ENCODE measurements at places on chromosomes 6 and 20.

DNA sequence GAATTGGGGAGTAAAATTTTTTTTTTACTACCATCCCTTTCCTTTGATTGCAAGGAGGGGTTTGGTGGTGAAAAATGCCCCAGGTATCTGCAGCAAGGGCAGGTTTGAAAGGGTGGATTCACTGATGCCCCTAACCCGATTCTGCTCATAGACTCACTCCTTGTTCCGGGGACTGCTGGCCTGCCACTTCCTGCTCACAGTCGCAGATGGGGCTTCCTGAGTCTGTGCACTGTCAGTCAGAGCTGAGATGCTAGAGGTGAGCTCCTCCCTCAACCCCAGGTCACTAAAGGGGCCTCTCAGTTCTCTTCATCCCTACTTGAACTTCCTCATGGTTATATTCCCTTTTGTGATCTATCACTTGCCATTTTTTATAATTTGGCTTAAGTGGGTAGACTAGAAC, 357.9 kb downstream of the FARS2 start:
- DNase-seq = peak; percentile 73

DNA sequence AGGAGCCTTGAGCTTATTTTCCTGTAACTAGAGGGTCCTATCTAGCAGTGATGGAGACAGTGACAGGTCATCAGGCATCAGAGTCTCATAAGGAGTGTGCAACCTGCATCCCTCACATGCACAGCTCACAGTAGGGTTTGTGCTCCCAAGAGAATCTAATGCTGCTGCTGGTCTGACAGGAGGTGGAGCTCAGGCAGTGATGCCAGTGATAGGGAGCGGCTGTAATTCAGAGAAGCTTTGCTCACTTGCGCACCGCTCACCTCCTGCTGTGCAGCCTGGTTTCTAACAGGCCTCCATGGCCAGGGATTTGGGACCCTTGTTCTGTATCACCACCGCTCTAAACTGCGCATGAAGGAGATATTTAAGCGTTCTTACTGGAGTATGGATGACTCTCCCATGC, 5.3 kb downstream of the KIF25 start:
- DNase-seq = no peak

DNA sequence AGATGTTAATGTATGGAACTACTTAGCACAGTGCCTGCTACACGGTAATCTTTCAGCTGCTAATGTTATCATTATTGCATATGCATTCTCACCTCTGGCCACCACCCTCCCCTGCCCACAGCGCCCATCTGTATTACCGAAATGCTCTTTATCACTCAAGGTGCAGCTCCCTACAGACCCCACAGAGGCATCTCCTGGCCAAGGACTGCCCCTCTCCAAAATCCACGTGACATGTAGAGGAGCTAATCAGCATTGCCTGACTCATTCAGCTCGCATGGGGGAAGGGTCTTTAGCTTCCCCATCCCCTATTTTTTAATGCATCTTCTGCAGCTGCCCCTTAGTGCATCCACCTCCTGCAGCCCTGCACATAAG, 41.8 kb downstream of the SLC22A23 start:
- no peak for DNase-seq

DNA sequence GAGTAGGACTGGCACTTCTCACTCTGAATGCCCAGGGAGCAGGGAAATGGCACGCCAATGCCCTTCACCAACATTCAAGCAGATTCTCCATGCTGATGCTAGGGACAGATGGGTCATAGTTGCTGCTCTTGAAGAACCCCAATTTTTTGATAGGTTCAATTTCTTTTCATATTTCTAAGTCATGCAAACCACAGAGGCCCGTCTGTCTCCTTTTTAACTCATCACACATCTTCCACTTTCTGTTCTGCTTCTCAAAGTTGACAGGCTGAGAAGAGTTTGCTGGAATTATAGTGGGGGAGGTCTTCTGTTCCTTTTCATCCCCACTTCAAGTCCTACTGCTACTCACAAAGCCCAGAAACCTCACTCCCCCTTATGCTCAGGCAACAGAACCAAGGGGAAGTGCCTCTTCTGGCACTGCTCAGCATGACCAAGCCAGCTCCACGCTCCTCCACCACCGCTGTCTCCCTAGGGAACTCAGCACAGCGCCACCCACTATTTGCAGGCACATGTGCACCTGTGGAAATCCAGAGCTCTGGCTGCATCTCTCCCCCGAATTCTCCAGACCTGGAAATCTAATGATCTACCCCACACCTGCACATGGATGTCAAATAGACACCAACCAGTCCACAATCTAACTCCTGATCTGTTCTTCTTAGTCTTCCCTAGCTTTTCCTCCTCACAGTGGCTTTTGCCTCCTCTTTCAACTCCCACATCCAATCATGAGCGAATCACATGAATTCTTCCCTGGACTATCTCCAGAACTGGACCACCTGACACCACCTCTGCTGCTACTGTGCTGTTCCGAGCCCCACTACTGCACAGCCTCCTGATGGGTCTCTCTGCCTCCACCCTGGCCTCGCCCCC, 10.7 kb downstream of the ZBTB24 start:
- no peak for DNase-seq

DNA sequence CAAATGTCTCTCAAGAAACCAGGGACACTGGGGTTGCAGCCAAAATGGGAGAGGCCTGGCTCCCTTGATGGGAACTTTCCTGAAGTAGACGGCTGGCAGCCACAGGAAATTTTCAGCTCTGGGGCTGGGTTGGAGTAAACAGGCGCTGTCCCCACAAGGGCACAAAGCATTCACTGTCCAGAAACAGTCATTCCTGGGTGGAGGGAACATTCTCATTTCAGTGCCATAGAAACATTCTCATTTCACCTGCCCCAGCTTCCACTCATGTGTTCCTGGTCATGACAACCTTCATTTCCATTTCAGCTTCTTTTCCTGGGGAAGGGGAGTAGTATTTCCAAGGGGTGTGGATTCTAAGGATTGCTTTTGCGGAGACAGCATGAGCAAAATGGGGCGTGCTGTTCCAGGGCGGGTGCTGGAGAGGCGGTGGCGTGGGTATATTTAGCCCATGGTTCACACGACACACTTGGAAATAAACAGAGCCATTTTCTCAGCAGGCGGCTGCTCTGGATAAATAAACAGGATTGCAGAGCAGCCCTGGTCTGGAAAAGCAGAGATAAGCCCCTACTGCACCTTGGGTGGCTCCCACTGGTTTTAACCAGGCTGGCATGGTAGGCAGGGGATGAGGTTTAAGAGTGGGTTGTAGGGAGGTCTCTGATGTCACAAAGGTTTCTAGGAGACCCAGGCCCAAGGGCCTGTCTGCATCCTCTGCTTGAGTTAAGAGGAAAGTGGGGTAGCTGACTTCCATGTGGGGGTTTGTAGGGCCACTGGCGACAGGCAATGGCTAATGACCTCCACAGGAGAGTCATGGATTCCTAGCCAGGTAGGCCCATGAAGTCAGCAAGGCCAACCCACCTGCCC, 32.9 kb downstream of the COX4I2 start:
- DNase-seq = no peak

- no peak for DNase-seq
Measured at GRCh38 chr6:157322792-157323254, 496 bp downstream of the TMEM242 start.

- DNase-seq = no peak
Measured at GRCh38 chr6:72623808-72624207, 1.9 kb downstream of the KCNQ5 start.

DNA sequence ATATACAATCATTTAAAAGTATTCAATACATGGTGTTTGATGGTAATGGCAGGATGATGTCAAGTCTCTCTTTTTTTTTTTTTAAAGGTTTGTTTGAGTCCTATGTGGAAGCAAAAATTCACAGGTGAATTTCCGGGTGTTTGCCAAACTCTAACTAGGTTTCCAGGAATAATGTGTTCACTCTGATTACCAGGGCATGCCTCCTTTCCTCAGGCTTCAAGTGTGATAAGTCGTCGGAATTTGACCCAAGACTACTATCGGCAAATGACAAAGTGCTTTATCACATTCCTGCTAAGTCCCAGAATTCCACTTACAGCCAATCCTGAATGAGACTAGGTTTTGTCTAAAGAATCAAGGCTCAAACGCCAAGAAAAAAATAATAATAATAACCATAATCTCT, 7.3 kb downstream of the OARD1 start:
- no peak for DNase-seq
